ENCODE measurements at places on chromosomes 12 and 14.
A peak's percentile ranks its signal among the peaks of the same experiment; 100 is the strongest.

DNA sequence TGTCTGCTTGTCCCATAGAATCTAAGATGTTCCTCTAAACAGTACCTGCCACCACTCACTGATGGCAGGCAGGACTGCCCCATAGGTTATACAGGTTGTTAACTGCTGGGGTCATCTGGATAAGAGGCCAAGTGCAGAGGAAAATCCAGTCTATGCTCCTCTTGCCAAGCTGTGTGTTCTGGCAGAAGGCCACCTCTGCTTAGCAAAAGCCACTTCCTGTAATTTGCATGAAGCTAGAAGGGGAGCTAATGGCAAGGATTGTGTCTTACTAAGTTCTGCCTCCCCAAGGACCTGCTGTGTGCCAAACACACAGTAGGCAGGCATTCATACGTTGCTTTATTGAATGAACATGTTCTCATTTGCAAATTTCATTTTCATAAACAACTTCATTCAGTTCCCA is 445.4 kb downstream of the BCL11B start:
- DNase-seq = no peak

DNA sequence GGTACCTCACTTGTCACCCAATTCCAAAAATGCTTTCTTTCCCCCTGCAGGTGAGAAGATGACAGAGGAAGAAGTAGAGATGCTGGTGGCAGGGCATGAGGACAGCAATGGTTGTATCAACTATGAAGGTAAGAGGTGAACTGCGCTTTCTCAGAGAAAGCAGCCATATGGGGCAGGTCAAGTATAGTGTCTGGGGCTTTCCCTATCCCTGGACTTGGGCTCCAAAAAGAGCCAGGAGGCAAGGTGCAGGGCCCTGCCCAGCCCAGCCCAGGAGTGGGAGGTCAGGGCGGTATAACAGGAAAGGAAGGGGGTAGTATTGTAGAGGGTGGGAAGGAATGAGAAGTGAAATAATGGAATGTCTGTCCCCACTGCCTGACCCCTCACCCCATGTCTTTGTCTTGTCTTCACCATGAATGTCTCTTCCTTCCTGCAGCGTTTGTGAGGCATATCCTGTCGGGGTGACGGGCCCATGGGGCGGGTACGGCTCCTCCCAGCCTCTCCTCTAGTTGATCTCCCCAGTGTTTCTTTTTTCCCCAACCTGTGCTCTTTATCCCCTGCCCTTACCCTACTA is 2.1 kb downstream of the MYL6 start:
- no peak for DNase-seq

- DNase-seq = no peak
Measured at GRCh38 chr12:111314953-111315539, 53.8 kb downstream of the PHETA1 start.

GRCh38 chr14:95056476-95056875 is 100.9 kb downstream of the DICER1 start:
- DNase-seq = no peak

GRCh38 chr12:92629349-92630065 is 73.3 kb upstream of the PLEKHG7 start:
- DNase-seq = no peak

DNA sequence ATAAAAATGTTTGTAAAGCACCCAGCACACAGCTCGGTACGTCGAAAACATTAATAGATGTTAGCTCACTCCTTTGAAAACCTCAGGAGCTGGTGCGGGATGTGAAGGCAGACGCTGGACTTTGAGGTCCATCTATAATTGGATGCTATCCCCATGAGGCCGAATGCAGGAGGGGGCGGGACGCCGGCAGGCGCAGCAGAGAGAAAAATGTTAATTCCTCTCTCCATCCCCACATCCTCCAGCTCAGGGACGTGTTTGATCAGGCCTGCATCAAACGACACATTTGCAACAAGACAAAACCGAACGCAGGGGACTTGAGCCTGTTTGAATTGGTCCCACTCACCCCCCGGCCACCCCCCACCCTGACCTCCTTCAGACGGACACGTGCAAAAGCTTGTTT is 231.0 kb downstream of the RBM19 start:
- no peak for DNase-seq

- no peak for DNase-seq
Measured at GRCh38 chr14:57797160-57797559, 68.7 kb downstream of the SLC35F4 start.

- no peak for DNase-seq
Measured at GRCh38 chr12:31508436-31509150, 82.3 kb downstream of the DENND5B start.

- peak; percentile 58 for DNase-seq
Measured at GRCh38 chr14:93219103-93219726, 12.2 kb downstream of the UBR7 start.

- DNase-seq = no peak
Measured at GRCh38 chr12:104475271-104475670, 18.5 kb downstream of the CHST11 start.

DNA sequence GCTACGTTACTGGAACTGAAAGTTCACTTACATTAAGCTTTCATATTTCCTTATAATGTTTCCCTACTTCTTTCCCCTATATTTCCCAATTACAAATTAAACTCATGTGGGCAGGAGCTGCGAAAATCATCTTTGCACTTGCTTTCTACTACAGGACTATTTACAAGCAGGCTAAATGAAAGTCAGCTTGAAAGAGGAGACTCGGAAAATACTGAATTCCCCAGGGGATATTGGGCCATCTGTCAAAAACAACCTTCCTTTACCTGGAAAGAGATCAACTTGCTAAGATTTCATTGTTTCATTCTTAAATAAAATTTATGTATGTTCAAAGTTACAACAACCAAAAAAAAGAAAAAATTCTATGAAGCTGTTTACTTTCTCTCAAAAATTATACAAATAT is 92.8 kb upstream of the BBS10 start:
- no peak for DNase-seq

DNA sequence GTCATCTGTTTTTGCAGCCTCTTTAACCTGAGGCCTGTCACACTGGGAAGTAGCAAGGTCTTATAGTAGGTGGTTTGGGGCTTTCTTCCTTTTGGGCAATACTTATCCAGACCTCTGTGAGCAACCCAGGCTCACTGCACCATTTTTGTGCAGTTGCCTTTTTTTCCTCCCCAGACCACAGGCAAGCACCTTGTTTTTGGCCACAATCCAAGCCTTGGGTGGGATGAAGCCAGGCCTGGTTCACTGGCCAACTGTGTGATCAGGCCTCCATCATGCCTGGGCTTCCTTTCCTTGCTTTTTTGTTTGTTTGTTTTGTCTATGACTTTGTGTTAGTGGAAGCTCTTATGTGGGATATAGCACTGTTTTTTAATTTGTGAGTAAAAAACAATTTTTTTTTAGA is 71.7 kb downstream of the DNAH10 start:
- DNase-seq = no peak

DNA sequence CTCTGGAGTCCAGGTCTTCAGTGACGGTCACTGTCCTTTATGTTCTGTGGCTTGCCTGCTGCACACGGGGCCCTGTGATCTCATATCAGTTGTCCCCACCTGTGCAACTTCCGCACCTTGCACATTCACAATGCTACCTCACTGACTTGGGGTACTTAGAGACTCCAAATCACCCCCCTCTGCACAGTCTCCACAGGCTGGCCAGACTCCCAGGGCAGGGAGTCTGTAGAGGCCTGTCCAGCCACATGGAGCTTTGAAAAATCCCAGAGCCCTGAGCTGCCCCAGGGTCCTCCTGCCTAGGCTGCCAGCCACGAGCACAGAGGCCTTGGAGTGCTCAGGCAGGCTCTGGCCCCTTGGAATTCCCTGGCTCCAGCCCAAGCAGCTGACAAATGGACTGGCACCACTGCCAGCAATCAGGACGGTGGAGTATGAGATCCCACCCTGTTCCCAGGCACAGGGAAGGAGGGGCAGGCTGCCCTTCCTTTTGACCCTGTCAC is 26.4 kb downstream of the CMKLR1 start:
- DNase-seq = no peak

DNA sequence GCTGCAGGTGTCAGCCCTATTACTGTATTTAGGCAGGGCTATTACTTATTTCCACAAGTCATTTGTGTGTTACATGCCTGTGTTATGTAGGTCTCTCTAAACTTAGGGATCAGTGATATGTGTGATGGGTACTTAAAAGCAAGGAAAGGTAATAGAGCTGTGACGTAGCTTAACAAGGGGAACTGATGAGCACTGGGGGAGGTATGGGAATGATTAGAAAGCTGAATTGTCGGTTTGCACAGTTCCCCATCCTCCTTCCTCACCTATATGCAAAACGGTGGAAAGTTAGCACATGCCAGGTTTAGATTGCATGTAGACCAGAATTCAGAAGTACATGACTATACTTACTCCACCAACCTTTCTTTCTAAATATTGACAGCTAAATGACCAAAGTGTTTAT is 494.3 kb upstream of the GARIN6 start:
- DNase-seq = no peak

DNA sequence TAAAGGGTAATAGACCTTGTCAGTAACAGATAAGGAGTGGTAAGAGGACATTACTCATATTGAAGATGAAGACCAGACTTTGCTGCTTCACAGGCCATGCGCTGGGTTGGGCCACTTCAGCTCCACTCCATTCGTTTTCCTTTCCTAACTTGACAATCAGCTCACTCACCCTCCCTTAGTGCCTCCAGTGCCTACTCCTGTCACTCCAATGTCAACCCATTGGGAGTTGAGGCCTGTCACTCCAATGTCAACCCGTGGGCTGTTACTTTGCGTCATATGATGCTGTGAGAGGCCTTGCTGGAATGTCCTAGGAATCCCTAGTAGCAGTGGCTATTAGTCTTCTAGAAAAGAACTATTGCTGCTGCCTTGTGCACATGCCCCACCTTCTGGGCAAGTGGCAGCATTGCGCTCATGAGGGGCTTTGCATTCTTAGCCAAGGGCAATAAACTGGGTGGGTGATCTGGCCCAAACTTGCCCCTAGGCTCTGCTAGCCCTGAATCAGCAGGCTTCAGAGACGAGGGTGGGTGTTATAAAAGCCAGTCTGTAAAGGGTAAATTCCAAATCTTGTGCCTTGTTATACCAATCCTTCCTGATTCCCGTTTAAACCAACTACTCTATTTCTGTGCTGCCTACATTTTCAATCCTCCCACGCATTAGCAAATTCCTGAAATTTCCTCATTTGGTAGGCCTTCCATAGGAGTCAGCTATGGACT is 36.1 kb downstream of the BAZ2A start:
- peak; percentile 82 for DNase-seq

GRCh38 chr12:75591628-75592027 is 80.2 kb upstream of the KRR1 start:
- no peak for DNase-seq

DNA sequence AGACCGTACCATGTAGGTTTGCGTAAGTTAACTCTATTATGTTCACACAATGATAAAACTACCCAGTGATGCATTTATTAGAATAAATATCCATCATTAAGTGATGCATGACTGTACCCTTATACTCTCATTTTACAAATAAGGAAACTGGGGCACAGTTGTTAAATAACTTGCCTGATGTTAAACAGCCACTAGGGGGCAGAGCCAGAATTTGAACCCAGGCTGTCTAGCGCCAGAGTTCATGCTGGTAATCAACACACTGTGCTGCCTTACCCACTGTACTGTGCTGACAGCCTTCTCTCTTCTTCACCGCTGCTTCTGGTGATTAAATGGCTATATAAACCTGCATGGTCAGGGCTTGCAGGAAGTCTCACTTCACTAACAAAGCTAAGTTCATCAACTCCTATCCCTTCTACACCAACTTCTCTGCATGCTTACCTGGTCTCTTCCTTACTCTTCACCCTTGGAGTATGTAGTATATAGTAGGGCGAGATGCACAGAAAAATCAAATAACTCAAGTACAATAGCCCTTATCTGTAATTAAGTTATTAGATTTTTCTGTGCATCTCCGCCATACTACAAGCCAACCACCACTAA is 43.6 kb upstream of the APPL2 start:
- DNase-seq = no peak

Data from Caco-2 (cell line).